H9 (cell line): ENCODE measurements at places on chromosomes 11 and 22. TPM values are rescaled to one million over a fixed set of nuclear protein-coding genes. Genes with fewer than 3 reads are reported as not detected.

Gene FAM83F
- total RNA-seq: 17.4 and 19.6 TPM in 2 replicates

Gene HEPHL1
- total RNA-seq: 0.07 TPM in 1 of 2 replicates, not detected in the other

Gene MICAL3
- total RNA-seq: 41.6 and 50.2 TPM in 2 replicates

Gene SCGB2A2
- total RNA-seq: not detected in 2 replicates

DNA sequence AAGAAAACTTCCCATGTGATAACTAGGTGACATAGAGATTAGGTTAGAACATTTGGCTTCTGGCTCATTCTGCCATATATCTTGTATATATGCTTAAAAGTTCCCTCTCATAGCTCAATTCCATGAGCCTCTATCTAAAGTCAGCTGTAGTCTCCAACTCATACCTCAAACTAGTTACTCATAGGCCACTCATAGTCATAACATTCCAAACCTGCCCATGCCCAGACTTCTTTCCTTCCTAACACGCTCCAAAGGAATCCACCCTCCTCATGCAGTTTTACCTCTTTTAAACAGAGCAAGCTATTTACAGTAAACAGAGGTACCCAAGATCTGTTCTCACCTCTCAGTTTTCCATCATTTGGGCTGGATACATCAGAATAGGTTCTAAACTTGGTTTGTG lies 39.4 kb downstream of the GLYATL2 start:
- H3K27ac ChIP-seq: no peak overlapping the region
- H3K4me1 ChIP-seq: no peaks in the 10 kb centered on the region
- peaks cover 23% of the 10 kb centered on the region for H3K36me3 ChIP-seq
- no peak for DNase-seq
- no peaks in the 10 kb centered on the region for H3K27me3 ChIP-seq
- no peak overlapping the region for H3K4me3 ChIP-seq

DNA sequence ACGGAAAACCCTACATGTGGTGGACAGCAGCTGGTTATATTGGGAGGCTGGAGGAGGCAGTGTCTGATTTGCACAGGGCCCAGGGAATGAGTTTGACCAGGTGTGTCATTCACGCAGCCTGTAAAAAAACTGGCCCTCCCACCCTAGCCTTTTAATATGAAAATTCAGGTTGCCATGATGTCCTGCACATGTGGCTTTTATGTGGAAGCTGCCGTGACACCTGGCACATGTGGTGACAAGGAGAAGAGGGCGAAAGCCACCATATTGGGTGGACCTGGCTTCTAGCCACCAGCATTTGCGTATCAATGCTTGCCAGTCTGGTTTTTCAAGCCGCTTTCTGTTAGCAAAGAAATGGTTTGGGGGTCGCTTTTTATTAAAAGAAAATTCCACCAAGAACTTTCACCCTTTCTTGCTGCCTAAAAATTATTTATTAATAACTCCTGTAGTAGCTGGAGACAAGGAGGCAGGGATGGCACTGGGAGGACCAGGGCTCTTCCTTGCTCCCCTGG lies 43.4 kb downstream of the ZNF280B start:
- peaks cover 4% of the 10 kb centered on the region for H3K27me3 ChIP-seq
- DNase-seq: no peak
- no peak overlapping the region for H3K27ac ChIP-seq
- H3K4me3 ChIP-seq: no peak overlapping the region
